ENCODE measurements at places on chromosomes 4 and X.

DNA sequence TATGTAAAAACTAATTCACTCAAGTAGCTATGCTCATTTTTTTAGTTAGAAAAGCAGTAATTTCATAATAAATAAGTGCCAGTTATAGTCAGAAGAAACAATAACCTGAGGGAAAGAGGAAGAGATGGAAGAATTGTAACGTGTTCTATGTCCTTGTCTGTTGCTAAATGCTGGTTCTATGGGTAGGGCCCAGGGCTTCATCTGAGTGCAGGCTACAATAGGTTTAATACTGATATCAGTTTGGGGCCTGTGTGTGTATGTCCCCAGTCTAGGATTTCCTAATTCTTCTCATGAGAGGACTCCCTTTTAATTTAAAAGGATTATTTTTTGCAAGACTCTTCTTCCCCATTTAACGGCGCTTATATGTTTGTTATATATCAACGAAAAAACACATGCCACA, 3.3 kb upstream of the EREG start:
- DNase-seq, result no peak

DNA sequence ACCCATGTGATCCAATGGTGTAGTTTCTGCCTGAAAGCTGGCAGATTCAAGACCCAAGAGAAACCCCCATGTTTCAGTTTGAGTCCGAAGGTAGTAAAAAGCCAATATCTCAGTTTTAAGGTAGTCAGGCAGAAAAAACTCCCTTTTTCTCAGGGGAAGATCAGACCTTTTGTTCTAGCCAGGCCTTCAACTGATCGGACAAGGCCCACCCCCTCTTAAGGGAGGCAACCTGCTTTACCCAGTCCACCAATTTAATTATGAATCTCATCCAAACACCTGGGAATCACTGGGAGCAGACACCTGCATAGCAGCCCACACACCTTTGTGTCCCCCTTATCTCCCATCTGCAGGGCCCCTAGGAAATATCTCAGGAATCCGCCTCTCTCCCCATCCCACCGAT, 322.0 kb downstream of the STK32B start:
- DNase-seq, result no peak

DNA sequence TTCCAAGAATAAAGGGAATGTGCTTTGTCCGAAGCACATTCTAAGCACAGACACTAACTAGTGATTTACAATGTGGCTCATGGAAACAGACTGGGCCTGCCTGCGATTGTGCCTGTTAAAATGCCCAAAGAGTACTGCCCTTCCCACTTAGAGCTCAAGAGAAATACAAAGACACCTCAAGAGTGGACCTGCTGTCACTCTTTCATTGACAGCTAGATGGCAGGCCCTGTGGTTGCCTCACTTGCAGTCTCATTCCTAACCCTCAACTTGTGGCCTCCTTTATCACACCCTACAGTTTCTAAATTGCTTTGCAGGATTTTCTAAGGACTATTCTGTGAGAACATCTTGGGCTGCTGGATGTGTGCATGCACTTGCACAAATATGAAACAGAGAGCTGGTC, 331.0 kb upstream of the EMCN start:
- no peak for DNase-seq

- no peak for DNase-seq
These were observed 3.7 kb upstream of the GABRA2 start for GRCh38 chr4:46393606-46394005.

DNA sequence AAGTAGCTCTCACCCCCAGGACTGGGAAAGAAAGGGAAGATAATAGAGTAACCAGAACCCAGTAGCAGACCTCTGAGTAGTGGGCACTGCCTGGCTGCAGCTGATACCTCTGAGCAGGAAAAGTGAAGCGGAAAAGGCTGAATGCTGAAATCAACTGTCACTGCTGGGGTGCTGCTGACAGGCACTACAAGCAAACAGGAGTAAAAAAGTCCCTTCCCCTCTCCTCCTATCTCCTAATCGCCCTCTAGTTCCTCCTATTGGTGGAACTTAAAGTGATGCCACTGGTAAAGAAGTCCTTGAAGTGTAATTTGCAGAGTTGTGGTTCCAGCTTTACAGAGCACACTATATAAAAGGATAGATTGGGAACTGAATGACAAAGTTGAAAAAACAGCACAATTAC, 32.8 kb upstream of the GLRB start:
- no peak for DNase-seq

DNA sequence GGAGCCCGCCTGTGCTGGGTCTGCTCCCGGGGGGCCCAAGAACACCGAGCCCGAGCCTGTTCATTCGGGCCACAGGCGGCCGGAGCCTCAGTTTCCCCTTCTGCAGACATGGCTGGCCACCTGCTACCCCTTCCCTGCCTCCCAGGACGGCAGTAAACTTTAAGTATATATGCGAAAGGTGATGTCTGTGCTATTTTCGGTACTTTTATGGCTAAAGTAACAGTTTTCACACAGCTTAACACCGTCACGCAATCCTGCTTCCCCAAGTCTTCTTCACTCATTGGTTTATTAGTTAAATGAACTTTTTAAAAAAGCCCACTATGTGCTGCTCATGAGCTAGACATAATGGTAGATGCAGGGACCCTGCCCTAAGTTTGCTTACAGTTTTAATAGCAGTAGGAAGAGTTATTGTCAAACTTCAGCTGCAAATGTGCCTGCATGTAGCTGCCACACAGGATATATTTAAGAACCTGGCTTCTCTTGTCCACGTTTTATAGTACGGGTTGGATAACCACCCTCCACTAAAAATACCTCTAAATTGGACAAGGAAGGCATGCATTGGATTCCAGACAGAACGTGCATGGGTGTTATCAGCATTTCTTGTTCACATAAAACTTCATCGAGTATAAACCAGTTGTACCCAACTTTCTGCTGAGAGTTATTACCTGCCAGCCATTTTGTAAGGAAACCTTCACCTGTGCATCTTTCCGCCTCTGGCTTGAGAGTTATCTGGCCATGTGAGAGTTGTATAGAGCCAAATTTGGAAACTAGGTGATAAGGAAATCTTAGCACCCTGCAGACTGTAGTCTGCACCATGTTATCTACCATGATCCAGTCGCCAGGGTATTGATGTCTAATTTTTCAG, 741 bp downstream of the ANAPC4 start:
- no peak for DNase-seq

Measured in 8988T (cell line).